ENCODE measurements at places on chromosomes 11 and 22.
A peak's percentile ranks its signal among the peaks of the same experiment; 100 is the strongest.

DNA sequence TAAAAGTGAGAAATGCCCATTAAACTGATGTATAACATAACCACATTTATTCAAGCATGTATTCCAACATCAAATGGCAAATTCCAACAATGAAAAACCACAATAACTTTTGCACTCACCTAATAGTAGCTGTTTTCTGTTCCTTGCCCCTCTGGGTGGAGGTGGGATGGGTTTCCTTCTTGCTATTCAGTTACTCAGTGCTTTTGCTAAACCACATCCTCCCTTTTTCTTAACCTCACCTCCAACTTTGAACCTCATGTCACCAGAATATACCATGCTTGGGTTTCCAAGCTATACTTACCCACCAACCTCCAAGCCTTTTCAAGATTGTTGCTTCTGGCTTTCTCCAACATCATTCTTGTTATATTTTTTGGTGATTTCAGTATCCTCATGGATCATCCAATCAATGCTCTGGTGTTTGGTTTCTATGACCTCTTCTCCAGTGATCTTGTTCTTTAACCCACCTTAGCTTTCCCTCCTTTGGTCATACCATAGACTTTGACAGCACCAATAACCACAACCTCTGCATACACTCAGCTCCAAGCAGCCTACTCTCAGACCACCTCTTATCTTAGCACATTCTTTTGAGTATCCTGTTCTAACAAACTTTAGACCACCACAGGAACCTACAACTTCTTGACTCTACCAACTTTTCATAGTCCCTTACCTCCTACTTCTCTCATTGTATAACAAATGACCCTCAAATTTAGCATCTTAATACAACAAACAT, 3.2 kb upstream of the CCDC15 start:
- no peak for DNase-seq

- DNase-seq, result no peak
Observed at GRCh38 chr22:40407021-40407761, 36.8 kb downstream of the SGSM3 start.

GRCh38 chr22:50318698-50319411, 8.0 kb downstream of the DENND6B start:
- DNase-seq, result no peak

- no peak for DNase-seq
Observed at GRCh38 chr11:132541794-132542193, 990.5 kb downstream of the OPCML start.

GRCh38 chr22:22895776-22896445, 8.3 kb downstream of the IGLL5 start:
- no peak for DNase-seq

DNA sequence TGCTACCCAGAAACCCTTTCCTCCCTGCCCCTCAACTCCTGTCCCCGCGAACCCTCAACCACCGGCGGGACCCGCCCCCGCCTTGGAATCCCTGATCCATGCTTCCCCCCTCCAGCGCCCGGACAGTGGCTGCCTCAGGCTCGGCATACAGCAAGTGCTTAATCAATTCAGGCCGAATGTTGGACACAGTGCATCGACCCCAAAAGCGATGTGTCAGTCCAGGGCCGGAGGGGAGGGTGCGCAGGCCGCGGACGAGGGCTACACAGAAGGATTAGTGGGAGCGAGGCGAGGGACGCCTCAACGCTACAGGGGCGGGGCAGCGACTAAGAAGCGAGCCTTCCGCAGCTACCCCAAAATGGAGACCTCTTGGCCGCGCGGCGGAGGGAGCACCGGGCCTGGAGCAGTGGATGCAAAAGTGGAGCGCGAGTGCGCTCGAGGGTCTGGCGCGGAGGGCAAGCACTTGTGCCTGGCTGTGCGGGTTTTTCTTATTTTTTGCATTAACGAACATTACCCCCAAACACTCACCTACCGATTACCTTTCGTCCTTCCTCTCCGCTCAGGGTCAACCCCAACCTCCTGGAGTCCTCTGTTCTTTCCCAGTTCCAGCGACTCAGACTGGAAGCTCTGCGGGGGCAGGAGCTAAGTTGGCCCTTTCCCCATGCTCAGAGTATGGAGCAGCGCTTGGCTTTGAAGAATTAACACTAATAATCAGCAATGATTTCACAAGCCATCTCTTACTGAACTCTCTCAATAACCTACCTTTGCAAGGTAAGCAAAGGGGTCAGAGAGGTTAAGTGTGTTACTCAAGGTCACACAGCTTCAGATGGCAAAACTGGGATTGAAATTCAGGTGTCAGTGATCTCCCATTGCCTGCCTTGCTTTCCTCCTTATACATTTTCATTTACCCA, 30.0 kb upstream of the WNT11 start:
- peak; percentile 76 for DNase-seq

All from NCI-H774 (cell line).